ENCODE measurements at places on chromosomes 2 and 18. TPM values are rescaled to one million over a fixed set of nuclear protein-coding genes. Genes with fewer than 3 reads are reported as not detected.

DNA sequence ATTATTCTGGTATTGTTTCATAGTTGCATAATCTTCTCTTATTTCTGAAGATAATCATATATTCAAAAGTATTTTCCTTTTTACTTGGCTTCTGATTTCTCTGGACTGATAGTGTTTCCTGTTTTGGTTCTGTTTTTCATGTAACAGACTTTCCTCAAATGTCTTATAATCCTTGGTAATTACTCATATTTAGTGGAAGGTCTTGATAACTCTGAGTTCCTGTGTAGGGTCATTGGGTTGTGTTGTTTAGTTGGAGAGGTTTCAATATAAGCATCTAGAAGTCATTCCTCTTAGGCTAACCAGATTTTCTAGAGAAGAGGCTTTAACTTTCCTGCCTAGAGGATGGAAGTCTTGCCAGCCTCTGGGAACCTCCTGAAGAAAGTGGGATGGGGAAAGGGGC lies 23.8 kb downstream of the MFSD6 start:
- no peak for ATAC-seq

The NT5C1B gene
- 0.39 TPM for total RNA-seq

- no peak for ATAC-seq
Observed at GRCh38 chr2:108701806-108702205, 17.5 kb upstream of the RANBP2 start.

The ATP9B gene
- total RNA-seq, result 26.3 TPM

- no peak for ATAC-seq
Observed at GRCh38 chr2:176562359-176563078, 293.3 kb downstream of the MTX2 start.

- ATAC-seq, result peak; percentile 68
Observed at GRCh38 chr2:15107137-15107536, 454.0 kb downstream of the NBAS start.

DNA sequence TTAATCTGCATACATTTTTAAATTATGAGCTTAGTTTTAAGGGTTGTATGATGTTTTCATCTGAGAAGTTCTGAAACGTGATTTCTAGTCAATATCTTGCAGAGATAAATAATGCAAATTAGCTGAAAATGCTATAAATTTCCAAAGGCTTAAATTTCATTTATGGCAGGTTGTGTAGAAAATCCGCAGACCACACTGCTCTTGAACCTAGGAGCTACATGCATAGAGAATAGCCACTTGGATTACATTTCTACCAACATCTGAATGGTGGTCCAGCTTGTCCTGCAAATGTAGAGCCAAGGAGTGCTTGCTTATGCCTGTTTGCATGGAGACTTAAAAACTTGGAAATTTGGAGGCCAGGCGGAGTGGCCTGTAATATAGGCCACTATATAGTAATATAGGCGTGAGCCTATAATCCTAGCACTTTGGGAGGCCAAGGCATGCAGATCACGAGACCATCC lies 6.8 kb downstream of the MAT2A start:
- ATAC-seq, result no peak

GRCh38 chr2:39538718-39539117 lies 101.6 kb upstream of the MAP4K3 start:
- ATAC-seq, result no peak

DNA sequence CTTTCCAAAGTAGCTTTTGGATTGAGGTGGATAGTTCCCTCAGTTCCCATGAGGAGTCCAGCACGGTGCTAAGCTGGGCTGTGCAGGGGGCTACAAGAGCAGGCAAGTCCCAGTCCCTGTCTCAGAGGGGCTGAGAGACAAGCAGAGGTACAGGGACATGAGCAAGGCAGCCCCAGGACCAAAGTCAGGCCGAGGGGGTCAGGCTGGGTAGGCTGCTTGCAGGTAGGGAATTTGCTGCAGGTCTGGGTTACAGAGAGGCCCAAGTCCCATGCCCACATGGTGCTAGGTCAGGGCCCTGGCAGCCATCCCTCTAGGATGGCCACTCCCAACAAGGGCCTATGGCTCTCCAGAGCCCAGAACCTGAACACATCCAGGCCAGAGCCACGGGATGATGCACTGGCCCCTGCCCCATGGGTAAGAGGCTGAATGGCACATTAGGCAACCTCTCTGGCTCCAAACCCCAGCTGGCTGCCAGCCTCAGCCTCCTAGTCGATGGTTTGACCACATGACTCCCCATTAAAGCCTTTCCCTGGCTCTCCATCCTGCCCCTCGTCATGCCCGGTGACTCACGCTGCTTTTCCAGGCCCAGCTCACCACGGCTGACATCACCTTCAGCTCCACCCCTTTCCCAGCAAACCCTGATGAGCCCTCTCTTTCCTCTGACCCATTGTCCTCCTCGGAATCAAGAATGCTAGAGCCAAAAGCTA lies 83.7 kb downstream of the SDC1 start:
- ATAC-seq, result peak; percentile 76

The B3GNT7 gene
- 3.8 TPM for total RNA-seq

The OBSL1 gene
- total RNA-seq, result 118 TPM

DNA sequence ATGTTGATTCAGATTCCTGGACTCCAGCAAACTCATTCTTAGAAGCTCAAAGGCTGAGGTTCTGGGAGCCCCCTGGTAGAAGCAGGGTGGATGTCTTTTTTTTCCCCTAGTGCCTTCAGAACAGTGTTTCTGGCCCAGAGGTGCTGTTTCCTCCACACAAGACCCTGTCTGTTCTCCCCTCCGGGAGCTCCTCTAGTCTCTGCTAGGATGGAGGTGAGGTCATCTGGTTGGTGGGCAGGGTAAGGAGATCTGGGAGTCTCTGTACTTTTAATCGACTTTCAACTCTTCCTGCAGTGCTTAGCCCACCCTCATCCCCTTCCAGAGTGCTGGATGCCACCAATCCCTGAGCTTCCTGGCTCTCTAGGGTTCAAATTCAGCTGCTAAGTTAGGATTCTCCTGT lies 192.0 kb downstream of the SH3BP4 start:
- no peak for ATAC-seq

- no peak for ATAC-seq
Observed at GRCh38 chr2:66508484-66509071, 73.7 kb downstream of the MEIS1 start.

- no peak for ATAC-seq
Observed at GRCh38 chr2:149458502-149458901, 128.1 kb downstream of the LYPD6 start.

DNA sequence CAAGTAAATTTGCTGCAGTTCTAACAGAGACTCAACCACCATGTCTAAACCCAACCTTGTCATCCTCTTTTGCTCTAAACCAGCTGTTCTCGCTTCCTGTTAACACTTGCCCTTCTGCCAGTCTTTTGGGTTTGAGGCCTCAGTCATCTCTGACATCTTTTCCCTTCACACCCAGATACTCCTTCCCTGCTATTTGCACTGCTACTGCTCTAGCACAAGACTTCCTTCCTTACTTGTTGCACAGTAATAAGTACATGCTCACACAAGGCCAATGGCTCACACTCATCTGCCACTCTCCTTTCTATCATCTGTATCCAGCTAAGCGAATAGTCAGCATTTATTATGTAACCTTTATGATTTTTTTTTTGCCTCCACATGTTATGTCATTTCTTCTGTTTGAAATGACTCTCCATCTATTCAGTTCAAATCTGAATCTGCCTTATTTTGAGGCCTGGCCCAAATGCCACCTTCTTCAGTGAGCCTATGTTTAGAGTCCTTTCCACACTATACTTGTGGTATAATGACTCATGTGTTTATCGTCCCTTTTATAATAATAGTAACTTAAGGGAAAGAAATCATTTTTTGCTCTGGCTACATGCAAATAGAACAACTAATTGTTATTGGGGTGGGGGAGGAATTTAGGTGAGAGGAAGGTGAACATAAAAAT lies 22.5 kb upstream of the CDKL4 start:
- no peak for ATAC-seq

DNA sequence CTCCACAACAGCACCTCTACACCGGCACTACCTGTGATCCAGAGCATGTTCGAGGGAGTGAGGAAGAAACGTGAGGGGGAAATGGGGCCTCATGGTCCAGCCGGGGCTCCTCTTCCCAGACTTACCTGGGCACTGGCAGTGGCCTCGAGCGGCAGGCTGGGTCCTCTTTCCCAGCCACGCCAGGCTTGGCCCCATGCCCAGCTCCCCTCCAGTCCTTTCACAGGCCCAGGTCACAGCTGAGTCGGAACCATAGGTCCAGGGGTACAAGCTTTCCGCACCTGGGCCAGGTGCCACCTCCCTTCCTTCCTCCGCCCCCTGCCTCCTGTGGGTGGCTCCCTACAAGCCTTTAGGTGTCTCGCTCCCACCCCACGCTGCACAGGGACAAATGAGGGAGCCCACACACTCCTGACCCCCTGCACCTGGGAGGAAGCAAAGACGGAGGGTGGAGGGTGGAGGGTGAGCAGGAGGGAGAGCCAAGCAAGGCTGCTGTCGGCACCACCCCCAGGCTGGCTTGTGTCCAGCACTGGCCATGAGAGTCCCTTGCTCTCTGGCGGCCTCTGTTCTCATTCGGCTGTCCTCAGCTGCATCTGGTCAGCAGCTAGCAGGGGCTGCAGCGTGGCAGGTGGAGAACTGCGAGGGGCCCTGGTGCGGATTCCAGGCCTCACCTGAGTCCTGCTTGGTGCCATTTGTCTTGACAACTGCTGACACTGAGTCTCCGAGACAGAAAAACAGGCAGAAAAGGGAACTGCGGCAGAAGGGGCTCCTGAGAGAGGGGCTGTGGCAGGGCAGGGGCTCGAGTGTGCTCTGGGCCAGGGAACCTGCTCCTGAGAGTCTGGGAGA lies 26.8 kb downstream of the ADRA2B start:
- no peak for ATAC-seq

The COL3A1 gene
- total RNA-seq, result 408 TPM

DNA sequence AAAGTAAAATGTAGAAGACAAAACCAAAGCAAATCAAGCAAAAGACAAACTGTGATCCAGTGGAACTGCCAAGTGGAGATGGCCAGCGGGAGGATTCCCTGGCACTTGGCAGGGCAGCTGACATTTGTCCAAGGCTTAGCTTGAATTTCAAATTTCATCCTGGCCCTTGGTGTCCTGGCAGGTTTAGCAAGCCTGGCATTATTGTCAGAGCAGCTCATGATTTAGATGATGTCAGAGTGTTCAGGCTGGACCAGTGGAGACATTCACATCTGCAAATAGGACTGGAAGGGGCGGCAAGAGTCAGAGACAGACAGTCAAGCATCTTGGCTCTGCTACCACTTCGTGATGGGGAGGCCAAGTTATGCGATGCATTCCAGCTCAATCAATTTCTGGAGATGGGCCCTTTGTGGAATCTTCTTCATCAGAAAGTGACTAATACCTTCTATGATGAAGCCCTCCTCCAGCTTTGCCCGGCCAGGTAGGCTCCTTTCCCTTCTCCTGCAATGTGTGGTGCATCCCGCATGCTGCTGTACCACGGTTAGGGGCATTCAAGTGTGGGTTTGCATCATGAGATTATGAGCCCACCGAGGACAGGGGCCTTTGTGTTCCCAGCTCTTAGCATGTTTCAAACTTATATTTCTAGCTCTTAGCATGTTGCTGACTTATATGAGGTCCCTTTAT lies 199.7 kb downstream of the ANKRD30B start:
- no peak for ATAC-seq

GRCh38 chr2:237411683-237412423 lies 2.1 kb downstream of the COL6A3 start:
- peak; percentile 19 for ATAC-seq

GRCh38 chr2:156589381-156590079 lies 153.4 kb downstream of the GPD2 start:
- ATAC-seq, result peak; percentile 62

DNA sequence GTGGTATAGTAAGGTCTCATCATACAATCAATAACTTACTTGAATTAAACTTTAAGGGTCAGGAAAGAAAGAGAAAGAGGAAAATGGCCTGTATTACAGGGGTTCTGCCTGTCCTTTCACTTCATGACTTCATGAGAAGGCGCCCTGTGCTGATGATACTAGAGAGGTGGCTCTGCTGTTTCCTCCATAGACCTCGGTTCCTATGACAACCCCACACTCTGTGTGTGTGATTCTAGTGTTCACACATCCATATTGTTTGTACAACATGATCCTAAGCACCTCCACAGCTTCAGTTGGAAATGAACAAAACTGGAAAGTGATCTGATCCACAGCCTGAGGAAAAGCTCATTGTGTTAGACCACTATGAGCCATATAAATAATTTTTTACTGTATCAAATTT lies 7.0 kb upstream of the REEP1 start:
- ATAC-seq, result no peak

The CPO gene
- 1.9 TPM for total RNA-seq

DNA sequence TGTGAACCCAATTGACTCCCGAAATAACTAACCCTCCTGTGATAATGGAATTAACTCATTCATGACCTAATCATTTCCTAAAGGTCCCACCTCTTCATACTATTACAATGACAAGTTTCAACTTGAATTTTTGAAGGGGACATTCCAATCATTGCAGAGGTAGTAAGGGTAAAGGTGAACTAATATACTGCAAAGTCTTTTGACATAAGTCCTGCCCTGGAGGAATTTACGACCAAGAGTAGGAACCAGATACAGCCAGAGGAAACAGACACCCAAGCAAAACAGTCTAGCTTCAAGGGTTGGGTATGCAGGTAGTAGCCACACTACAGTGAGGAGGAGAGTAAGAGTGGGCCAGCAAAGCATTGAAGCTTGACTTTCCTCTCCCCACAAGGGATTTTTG lies 1.2 kb upstream of the SRBD1 start:
- no peak for ATAC-seq

GRCh38 chr2:141393214-141393545 lies 737.6 kb downstream of the LRP1B start:
- no peak for ATAC-seq

- ATAC-seq, result no peak
Observed at GRCh38 chr2:12441750-12442475, 274.8 kb upstream of the TRIB2 start.

- ATAC-seq, result peak; percentile 32
Observed at GRCh38 chr2:133841900-133842299, 273.6 kb upstream of the NCKAP5 start.

The NEB gene
- total RNA-seq, result 0.47 TPM

Measured in gastroesophageal sphincter (tissue), 4 donors.